Right renal cortex interstitium (tissue), 3 donors: ENCODE measurements at places on chromosomes 3 and 15. TPM values are rescaled to one million over a fixed set of nuclear protein-coding genes. Genes with fewer than 3 reads are reported as not detected.

The MELTF gene
- polyA plus RNA-seq: 2.3 TPM

GRCh38 chr3:189689625-189690024 is 58.4 kb downstream of the TP63 start:
- no peak for DNase-seq

DNA sequence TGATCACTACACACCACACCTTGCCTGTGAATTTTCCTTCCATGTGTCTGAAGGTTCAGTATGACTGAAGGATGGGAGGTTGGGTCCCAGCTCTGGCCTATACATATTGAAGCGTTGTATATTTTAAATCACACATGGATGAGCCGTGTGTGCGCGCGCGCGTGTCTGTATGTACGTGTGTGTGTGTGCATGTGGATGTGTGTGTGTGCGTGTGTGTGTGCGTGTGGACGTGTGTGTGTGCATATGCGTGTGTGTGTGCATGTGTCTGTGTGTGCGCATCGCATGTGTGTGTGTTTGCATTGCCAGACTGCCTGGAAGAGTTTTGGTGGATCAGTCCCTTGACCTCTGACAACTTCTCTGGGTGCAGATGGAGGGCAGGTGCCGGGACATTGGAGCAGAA is 45.7 kb downstream of the RPLP1 start:
- no peak for DNase-seq

The CLSTN2 gene
- polyA plus RNA-seq: 1.9 TPM

The ELL3 gene
- 4.6 TPM for polyA plus RNA-seq

The BTD gene
- polyA plus RNA-seq: 24.9 TPM

- no peak for DNase-seq
Measured at GRCh38 chr15:70585707-70586034, 177.7 kb downstream of the UACA start.

The COL8A1 gene
- polyA plus RNA-seq: 5.3 TPM

DNA sequence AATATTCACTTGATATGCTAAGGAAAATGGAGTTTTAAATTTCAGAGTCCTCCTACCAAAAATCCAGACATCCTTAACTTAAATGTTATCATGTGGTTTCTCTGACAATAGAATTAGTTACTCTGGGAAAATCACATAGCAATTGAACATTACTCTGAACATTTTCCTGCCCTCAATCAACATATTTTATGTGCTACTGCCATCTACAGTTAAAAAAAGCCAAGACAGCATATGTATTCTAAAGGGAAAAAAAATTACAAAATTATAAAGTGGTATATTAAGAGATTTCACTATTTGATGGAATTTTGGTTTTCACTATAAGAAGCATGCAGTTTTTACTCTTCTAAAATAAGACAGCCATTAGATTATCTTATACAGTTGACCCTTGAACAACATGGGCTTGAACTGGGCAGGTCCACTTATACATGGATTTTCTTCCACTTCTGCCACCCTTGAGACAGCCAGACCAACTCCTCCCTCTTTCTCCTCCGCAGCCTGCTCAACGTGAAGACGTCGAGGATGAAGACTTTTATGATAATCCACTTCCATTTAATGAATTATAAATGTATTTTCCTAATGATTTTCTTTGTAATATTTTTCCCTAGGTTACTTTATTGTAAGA is 122.3 kb downstream of the ATP1B3 start:
- DNase-seq: no peak

DNA sequence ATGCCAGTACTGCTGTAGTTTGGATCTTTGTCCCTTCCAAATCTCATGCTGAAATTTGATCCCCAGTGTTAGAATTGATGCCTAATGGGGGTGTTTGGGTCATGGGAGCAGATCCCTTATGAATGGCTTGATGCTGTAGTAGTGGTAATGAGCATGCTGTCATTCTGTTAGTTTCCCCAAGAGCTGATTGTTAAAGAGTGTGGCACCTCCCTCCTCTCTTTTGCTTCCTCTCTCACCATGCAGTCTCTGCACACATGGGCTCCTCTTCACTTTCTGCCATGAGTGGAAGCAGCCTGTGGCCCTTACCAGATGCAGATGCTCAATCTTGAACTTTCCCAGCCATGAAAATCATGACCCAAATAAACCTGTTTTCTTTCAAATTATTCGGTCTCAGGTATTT is 141.3 kb upstream of the DPPA4 start:
- DNase-seq: no peak

- no peak for DNase-seq
Measured at GRCh38 chr15:77027111-77027696, 32.3 kb downstream of the PSTPIP1 start.

- no peak for DNase-seq
Measured at GRCh38 chr3:28388978-28389377, 40.4 kb upstream of the AZI2 start.

DNA sequence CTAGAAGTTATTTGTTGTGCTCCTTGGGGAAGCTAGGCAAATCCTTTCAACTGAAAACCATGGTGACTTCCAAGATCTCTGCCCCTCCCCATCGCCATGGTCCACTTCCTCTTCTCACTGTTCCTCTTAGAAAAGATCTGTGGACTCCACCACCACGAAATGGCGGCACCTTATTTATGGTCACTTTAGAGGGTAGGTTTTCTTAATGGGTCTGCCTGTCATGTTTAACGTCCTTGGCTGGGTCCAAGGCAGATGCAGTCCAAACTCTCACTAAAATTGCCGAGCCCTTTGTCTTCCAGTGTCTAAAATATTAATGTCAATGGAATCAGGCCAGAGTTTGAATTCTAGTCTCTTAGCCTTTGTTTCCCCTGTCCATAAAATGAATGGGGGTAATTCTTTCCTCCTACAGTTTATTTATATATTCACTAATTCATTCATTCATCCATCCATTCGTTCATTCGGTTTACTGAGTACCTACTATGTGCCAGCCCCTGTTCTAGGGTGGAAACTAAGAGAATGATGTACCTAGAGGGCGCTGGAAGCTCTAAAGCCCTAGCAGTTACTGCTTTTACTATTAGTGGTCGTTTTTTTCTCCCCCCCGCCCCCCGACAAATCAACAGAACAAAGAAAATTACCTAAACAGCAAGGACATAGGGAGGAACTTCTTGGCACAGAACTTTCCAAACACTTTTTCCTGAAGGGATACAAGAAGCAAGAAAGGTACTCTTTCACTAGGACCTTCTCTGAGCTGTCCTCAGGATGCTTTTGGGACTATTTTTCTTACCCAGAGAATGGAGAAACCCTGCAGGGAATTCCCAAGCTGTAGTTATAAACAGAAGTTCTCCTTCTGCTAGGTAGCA is 657 bp downstream of the PATL2 start:
- no peak for DNase-seq

DNA sequence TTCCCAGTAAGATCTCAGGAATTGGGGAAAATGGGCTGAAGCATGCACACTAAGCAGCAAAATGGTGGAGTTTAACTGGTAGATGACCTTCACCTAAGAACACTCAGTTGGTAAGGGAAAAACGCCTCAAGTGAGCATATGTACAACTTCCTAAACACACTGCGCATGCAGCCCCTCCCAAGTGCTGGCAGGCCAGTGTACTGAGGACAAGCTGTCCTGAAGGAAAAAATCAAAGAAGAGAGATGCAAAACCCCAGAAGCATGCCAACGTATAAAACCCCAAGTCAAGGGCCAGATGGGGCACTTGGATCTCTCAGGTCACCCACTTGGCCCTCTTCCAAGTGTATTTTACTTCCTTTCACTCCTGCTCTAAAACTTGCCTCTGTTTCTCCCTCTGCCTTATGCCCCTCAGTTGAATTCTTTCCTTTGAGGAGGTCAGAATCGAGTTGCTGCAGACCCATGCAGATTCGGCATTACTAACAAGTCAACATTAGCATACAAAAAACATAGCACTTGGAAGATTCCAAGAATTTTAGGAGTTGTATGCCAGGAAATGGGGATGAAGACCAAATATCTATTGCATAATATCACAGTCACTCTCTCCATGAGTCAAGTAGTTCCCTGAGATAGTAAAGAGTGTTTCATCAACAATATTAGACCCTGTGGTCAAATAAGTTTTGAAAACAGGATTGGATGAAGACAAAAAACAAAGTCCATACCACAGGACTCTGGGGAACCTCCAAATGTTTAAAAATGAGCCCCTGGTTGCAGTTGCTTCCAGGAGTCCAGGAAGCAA is 10.8 kb upstream of the FYCO1 start:
- DNase-seq: no peak
